Astrocyte (in vitro differentiated cells and primary cell): ENCODE measurements at places on chromosomes 4 and X. TPM values are rescaled to one million over a fixed set of nuclear protein-coding genes. Genes with fewer than 3 reads are reported as not detected.
A peak's percentile ranks its signal among the peaks of the same experiment; 100 is the strongest.

GRCh38 chrX:109826954-109827708 is 94.1 kb upstream of the ACSL4 start:
- no peaks in the 10 kb centered on the region for H3K36me3 ChIP-seq
- no peak overlapping the region for H3K4me3 ChIP-seq
- DNase-seq: peak; percentile 79
- H3K27me3 ChIP-seq: peaks cover 3% of the 10 kb centered on the region

DNA sequence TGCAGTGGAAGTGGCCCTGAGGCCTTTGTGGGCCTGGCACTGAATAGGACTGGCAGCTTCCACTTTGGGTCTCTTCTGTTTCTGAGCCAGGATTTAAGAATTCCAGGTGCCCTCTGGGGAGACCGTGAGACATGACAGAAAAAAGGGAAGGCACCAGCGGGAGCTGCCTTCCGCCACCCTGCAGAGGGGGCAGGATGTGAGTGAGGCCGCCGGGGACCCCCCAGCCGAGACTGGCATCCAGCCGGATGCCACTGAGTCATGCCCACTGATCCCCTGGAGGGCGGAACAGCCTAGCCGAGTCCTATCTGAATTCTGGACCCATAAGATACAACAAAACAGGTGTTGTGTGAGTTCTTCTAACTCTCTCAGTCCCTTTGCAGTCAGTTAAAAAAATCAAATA is 41.3 kb downstream of the C4orf50 start:
- no peak overlapping the region for H3K27ac ChIP-seq
- no peak for DNase-seq
- H3K4me1 ChIP-seq: no peaks in the 10 kb centered on the region
- peaks cover 2% of the 10 kb centered on the region for H3K27me3 ChIP-seq
- no peaks in the 10 kb centered on the region for H3K36me3 ChIP-seq
- H3K4me3 ChIP-seq: no peak overlapping the region

DNA sequence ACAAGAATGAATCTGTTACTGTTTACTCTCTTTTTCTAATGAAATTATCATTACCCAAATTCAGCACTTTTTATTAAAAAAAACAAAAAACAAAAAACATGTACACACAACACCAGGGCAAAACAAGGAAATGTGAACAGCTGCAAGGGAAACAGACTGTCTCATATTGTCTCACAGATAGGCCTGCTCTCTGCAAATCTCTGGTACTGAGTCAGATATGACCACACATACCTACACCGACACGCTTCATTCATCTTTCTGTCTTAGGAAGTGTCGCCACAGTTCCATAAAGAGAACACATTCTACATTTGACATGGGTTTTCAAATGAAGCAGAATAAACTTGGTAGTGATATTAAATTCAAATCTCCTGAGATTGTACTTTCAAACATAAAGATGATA is 92.2 kb upstream of the GPR34 start:
- H3K36me3 ChIP-seq: no peaks in the 10 kb centered on the region
- no peak overlapping the region for H3K27ac ChIP-seq
- peaks cover 6% of the 10 kb centered on the region for H3K4me1 ChIP-seq
- peak; percentile 66 for DNase-seq

GRCh38 chrX:9562851-9563250 is 98.0 kb downstream of the TBL1X start:
- no peaks in the 10 kb centered on the region for H3K36me3 ChIP-seq
- H3K4me1 ChIP-seq: peaks cover 21% of the 10 kb centered on the region
- peak overlapping the region; percentile 22 for H3K27ac ChIP-seq
- H3K4me3 ChIP-seq: no peak overlapping the region
- no peaks in the 10 kb centered on the region for H3K27me3 ChIP-seq
- DNase-seq: peak; percentile 90

DNA sequence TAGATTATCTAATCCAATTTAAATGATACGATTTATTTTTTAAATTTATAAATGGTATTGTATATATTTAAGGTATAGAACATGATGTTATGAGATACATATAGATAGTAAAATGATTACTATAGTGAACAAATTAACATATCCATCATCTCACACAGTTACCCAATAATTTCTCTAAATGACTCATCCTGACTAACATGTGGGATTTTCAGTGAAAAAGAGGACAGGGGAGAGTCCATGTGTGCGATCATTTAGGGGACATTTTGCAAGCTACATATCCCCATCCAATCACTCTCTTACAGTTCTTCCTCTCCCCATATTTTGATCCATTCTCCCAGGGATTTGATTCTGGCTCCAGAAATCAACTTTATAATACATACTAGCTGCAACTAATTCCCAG is 88.2 kb downstream of the ABCB7 start:
- H3K4me3 ChIP-seq: no peak overlapping the region
- H3K27ac ChIP-seq: no peak overlapping the region
- no peaks in the 10 kb centered on the region for H3K4me1 ChIP-seq
- H3K36me3 ChIP-seq: no peaks in the 10 kb centered on the region
- no peaks in the 10 kb centered on the region for H3K27me3 ChIP-seq
- no peak for DNase-seq

The GIMD1 gene
- total RNA-seq: not detected in 2 replicates

The GNL3L gene
- 40.5 and 46.5 TPM in 2 replicates for total RNA-seq
